A549 treated with CpdA at 1 μM for 4 hours (cell line): ENCODE measurements at places on chromosomes 2 and 18. TPM values are rescaled to one million over a fixed set of nuclear protein-coding genes. Genes with fewer than 3 reads are reported as not detected.

Gene KCNIP3
- 1.0 to 1.9 TPM (median 1.7 TPM) in 5 replicates for total RNA-seq

Gene SPC25
- total RNA-seq: 16.5 to 22.3 TPM (median 19.2 TPM) in 5 replicates

Gene NDUFS1
- total RNA-seq: 50.3 to 71.4 TPM (median 62.5 TPM) in 5 replicates

Gene OSBPL6
- total RNA-seq: 6.5 to 7.9 TPM (median 7.0 TPM) in 5 replicates

Gene ACVR1C
- total RNA-seq: 0.01 to 0.05 TPM (median 0.02 TPM) in 4 of 5 replicates, not detected in the other

Gene NT5C1B
- total RNA-seq: not detected in 5 replicates

Gene TYW5
- 6.5 to 9.7 TPM (median 7.1 TPM) in 5 replicates for total RNA-seq

Gene SLC14A1
- total RNA-seq: 0.05 to 0.26 TPM (median 0.13 TPM) in 3 of 5 replicates, not detected in the others

Gene ASB18
- not detected in 5 replicates for total RNA-seq
